T-helper 9 cell (primary cell): ENCODE measurements at places on chromosomes 12 and 14.

GRCh38 chr12:139585-139984, 73.0 kb downstream of the IQSEC3 start:
- no peak for DNase-seq

GRCh38 chr14:95374239-95374997, 54.7 kb upstream of the CLMN start:
- no peak for DNase-seq

- no peak for DNase-seq
These were observed 473.8 kb downstream of the RAD51B start for GRCh38 chr14:68293404-68293803.

DNA sequence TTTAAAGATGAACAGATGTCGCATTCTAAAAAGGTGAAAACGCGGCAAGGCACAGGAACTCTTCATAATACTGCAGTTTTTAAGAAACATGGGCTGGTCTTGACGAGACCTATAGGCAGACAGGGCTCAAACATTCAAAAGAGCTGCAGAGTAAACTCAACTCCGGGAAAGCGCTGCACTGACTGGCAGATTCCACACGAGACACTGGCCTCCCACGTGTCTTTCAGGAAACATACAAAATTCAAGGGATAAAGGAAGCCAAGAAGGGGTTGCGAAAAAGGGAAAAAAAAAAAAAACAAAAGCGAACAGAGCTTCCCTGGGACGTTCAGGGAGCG, 614 bp upstream of the ARF6 start:
- peak; percentile 25 for DNase-seq

DNA sequence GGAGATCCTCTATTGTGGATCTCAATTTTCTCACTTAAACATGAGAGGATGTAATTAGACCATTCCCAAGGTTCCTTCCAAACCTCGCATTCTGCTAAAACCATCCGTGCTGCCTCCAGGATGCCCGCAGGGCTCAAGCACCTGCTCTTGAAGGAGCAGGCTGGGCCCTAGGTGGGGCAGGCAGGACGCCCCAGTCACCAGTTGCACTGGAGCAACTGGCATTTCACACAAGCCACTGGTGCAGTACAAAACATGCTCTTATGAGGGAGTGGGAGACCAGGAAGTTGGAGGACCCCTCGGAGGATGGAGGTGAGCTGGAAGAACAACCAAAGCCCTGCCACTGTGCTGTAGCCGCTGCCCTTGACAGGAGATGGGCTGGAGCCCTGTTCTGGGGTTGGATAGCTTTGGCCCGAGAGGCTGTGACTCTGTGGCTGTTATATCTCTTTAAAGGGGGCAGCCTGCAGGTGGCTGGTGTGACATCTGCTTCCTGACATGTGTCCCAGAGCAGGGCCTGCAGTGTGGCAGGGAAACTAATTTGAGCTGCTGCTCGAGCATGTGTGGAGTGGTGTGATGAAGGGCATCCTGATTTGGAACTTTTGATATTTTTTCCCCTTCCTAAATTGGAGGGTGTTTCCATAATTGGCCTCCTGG, 122.2 kb downstream of the CRACR2A start:
- no peak for DNase-seq

DNA sequence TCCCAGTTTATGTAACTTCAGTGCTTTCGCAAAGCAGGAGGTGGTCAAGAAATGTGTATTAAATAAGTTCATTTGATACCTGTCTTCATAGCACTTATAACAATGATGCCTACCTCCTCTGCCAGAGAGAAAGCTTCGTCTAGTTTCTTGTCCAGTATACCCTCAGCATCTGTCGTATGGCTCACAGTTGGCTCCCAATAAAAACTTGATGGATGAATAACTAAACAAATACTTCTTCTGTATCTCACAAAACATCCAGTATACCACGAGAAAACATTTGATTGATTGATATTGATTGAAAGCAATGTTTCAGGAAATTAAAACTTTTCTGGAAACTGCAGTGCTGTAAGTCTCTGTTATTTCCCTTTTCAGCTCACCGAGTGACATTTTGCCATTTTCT, 26.9 kb upstream of the PTGDR start:
- no peak for DNase-seq

DNA sequence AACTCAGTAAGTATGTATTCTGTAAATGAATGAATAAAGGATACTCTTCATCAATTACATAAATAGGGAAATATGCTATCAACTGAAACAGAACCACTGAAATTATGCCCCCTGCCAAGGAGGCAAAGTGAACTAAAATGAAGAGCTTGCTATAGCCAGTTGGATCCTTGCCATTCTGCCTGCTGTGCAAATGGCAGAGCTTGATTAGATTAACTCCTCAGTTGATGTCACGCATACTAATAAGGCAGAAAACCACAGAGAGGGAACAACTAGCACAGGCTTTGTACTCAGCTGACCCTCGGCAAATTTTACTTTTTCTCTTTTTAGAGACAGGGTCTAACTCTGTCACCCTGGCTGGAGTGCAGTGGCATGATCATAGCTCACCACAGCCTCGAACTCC, 36.7 kb upstream of the FERMT2 start:
- no peak for DNase-seq

DNA sequence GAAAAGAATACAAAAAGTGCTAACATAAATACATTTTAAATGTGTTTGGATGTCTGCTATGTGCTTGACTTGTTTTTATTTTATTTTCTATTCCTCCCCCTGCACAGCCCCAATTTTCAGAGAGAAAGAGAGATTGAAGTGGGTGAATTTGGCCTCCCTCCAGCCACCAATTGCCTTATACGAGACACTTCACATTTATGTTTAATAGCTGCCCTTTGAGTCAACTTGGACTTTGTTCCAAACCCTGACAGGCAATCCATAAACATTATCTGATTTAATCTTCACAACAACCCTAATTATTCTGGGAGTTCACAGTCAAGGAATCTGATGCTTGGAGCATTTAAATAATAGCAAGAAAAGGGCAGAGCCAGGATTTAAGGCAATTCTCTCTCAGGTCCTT, 161.7 kb downstream of the SLC15A4 start:
- DNase-seq: no peak

DNA sequence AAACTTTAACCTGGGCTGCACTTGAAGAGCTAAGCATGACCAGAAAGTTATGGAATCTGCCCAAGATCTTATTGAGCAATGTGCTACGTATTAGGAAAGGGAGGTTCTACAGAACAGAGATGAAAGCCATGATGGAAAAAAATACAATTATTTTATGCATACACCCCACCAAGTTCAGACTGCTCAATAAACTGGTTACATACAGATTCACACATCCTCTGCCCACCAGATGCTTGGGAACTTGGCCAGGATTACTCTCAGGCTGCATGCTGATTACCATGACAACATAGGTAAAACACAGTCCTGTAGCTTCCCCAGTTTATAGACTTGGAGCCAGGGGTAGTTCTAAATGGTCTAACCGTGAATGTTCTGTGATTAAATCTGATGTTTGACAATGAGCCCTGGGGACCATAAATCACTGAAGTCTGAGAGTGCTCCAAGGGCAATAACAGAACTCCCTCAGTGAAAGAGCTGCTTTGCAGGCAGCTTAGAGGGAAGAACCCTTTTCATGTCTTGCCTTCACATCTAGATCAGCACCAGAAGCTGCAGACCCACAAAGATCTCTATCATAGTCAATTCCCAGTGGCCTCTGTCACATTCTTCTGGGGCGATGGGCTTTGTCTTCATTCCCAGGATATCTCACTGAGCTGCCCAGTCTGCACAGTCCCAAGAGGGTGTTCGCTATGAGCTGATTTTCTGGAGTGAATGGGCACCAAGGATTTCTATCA, 232.2 kb downstream of the EMP1 start:
- no peak for DNase-seq

- DNase-seq: peak; percentile 76
These were observed 42.2 kb upstream of the ATP23 start for GRCh38 chr12:57899010-57899662.

- DNase-seq: no peak
These were observed 179.2 kb downstream of the PELI2 start for GRCh38 chr14:56297449-56297848.

DNA sequence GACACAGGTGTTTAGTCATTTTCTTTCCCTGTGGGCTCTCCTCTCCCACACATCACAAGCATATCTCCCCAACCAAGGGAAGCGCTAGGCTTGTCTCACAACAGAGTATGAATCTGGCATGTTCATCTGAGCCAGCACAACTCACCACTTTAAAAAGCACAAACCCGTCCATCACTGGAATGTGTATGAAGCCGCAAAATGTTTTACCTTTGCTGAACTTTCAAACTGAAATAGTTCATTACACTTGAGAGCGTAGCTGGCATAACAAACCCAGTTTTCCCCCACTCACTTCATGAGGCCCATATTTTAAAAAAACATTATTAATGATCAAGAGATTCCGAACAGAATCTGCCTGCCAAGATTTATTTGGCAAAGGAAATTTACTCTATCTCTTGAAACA, 15.8 kb downstream of the NID2 start:
- DNase-seq: no peak

DNA sequence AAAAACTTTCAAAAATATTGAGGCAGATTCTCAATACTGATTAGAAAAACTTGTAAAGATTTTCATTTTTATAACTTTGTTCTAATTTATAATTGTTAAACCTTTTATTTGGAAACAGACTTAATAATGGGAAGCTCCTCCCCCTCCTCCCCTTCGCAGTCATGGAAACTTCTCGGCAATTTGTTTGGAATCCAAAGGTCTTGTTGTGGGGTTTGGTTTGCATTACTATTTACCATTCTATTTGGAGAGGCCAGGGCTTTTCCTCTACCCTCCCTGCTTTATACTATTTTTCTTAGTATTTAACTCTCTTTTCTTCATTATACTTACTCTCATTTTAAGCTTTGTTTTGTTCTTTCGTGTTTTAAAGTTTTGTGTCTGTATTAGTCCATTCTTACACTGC, 6.0 kb downstream of the SLC39A9 start:
- no peak for DNase-seq

GRCh38 chr12:13740149-13740545, 241.3 kb downstream of the GRIN2B start:
- DNase-seq: no peak

- no peak for DNase-seq
These were observed 377.1 kb upstream of the SFSWAP start for GRCh38 chr12:131333621-131334440.

GRCh38 chr14:21825149-21825743, 151.6 kb upstream of the OR4E1 start:
- peak; percentile 13 for DNase-seq

- DNase-seq: no peak
These were observed 7.3 kb upstream of the PLBD2 start for GRCh38 chr12:113351089-113351488.

- DNase-seq: peak; percentile 33
These were observed 601 bp downstream of the ZNF839 start for GRCh38 chr14:102320033-102320660.

DNA sequence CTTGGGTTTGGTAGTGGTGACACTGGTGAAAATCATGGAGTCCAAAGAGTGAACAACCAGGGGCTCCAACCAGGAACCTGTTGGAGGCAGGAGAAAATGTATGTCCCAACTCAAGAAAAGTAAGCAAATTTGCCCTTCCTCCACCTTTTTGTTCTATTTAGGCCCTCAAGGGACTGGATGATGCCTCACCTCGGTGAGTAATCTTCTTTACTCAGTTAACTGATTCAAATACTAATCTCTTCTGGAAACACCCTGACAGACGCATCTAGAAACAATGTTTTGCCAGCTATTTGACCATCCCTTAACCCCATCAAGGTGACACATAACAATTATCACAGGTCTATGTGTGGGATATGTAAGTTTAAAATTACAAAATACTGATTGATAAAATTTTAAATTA, 272.4 kb upstream of the FOXG1 start:
- no peak for DNase-seq

DNA sequence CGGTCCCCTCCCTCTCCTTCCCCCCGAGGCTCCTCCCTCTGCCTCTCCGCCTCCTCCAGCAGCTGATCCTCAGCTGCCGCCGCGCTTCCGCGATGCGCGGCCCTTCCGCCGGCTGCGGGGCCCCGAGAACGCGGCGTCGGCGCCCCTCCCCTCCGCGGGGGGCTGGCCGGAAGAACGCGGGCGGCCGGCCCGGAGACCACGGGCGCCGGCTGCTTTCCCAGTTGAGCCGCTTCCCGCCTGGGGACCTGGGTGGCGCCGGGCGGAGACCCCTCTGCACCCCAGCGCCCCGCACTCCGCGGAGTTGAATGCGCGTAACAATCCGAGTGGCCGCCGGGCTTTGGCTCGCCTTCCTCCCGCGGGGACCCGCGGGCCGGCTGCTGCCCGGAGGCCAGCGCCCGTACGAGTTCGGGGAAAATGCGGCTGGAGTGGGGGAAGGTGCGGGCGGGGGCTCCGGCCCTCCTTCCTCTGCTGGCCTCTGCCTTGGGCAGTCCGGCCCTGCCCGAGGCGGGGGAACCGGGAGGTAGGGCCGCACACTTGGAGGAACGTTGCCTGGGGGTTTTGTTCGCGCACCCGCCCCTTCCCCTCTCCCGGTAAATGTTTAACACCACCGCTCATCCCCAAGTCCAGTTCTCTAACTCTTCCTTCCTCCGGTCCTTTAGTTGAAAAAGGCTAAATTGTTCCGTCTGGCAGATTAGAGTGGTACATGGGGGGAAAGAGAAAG, 393 bp upstream of the DCAF5 start:
- DNase-seq: no peak

- no peak for DNase-seq
These were observed 31.7 kb upstream of the SLC38A2 start for GRCh38 chr12:46404225-46404631.

DNA sequence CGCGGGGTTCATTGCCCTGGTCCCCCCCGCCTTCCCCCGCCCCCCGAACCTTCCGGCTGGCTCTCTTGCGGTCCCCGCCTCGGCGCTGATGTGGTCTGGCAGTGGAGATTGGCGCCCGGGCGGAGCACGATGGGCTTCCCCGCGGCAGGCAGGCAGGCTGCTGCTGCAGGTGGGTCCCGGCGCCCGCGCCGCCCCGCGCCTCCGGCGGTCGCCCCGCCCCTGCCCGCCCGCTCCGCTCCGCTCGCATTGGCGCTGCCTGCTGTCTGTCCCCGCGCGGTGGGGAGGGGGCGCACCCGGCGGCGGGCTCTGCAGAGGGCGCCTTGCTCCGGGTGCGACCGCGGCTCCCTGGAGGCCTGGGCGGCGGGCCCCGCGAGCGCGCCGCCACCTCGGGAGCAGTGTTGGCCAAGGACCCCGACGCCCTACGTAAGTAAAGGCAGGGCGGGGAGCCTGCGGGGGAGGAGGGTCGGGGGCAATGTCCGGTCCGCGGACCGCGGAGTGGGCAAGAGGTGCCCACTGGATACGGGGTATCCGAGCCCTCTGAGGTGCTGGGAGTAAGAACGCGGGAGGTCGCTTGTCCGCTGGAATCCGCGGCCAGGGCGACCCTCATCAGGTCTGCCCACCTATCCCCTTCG, at the start of gene AKAP5:
AKAP5 (plus strand) TSS at position 309 of the 632 bp plus-strand sequence. CDS start 2,896 bp downstream, outside the sequence.
- DNase-seq: peak; percentile 57

- DNase-seq: no peak
These were observed 8.4 kb upstream of the C12orf75 start for GRCh38 chr12:105322070-105322469.

- DNase-seq: no peak
These were observed 142.2 kb upstream of the RFLNA start for GRCh38 chr12:124152731-124153130.
